ENCODE measurements at places on chromosomes 12 and 14. TPM values are rescaled to one million over a fixed set of nuclear protein-coding genes. Genes with fewer than 3 reads are reported as not detected.

DNA sequence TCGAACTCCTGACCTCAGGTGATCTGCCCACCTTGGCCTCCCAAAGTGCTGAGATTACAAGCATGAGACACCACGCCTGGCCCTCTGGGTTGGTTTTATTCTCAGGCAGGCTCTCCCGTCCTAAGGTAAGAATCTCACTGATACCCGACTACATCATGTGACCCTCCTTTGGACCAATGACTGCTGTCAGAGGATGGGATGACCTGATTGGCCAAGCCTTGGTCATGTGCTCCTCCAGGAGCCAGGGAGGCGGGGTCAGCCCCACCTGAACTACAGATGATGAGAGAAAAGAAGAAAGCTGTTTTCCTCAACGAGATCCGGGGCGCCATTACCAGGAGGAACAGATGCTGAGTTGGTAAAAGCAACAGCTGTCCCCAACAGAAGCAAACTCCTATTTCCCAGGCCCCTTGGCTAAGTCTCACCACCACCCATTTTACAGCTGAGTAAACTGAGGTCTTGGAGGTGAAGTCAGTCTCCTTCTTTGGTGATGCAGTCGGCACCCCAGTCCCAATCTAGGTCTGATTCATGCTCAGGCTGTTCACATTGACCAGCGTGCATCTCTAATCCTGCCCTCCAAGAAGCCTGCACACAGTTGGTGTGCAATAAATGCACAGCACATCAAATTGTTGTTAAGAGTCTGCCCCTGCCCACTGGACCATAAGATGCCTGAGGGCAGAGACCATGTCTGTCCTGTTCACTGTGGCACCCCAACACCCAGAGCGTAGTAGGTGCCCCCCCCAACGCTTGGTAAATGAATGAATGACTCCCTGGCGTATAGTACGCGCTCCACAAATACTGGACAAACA, 118.8 kb downstream of the SCARB1 start:
- DNase-seq, result no peak

DNA sequence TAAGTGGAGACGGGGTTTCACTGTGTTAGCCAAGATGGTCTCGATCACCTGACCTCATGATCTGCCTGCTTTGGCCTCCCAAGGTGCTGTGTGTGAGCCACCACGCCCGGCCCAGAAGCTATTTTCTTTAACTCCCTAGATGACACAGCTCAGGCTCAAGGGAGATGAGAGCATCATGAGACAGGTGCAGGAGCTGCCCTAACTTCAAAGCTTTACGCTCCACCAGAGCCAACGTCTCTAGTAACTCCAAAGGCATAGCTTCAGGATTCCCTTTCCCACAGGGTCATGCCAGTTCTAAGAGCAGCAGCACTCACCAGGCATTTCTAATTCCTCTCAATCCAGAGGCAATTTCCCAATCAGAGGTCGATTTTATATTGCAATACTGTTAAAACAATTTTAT, 21.0 kb downstream of the NDUFA12 start:
- no peak for DNase-seq

- DNase-seq, result no peak
Observed at GRCh38 chr14:92653162-92653651, 95.2 kb downstream of the LGMN start.

- no peak for DNase-seq
Observed at GRCh38 chr12:55706568-55707218, 1.0 kb downstream of the ITGA7 start.

- DNase-seq, result no peak
Observed at GRCh38 chr12:16611146-16611545, 5.2 kb upstream of the LMO3 start.

GRCh38 chr12:85759091-85759490, 77.1 kb downstream of the RASSF9 start:
- no peak for DNase-seq

- peak; percentile 90 for DNase-seq
Observed at GRCh38 chr12:67910360-67911274, 78.6 kb upstream of the IFNG-AS1 start.

MUCL1 gene
- total RNA-seq, result not detected

RPGRIP1 gene
- under 0.01 TPM for total RNA-seq

TMEM229B gene
- 0.50 TPM for total RNA-seq

BDKRB1 gene
- 0.17 TPM for total RNA-seq

CD27 gene
- not detected for total RNA-seq

ZNF268 gene
- total RNA-seq, result 29.5 TPM

TAS2R31 gene
- 2.0 TPM for total RNA-seq

FBXO21 gene
- total RNA-seq, result 42.6 TPM
